Activated T-cell treated with anti-CD3 and anti-CD28 coated beads, Interleukin-2, amount 50 U/mL, for 4 hours (primary cell): ENCODE measurements at places on chromosomes 3 and 15. TPM values are rescaled to one million over a fixed set of nuclear protein-coding genes. Genes with fewer than 3 reads are reported as not detected.

The RAD54L2 gene
- 37.4 TPM for total RNA-seq

The CMTM8 gene
- total RNA-seq = 4.7 TPM

GRCh38 chr15:49387471-49387870, 35.6 kb upstream of the FGF7 start:
- no peak for DNase-seq

DNA sequence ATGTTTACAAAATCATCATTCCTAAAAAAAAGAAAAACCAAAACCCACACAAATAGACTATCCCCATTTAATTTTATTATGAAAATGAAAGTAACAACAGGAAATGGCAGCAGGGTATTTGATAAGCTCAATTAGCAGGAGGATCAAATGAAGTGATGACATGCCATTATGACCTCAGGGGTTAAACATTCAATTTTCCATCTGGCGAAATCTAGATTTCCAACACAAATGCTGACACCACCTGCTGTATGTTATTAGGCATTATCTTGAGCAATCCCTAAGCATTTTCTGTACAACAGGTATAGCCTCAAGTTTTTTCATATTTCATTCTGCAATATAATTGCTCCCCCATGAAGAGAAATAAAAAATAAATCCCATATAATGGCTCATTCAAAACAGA, 57.1 kb downstream of the SHQ1 start:
- DNase-seq = no peak

GRCh38 chr15:46450112-46450809, 815.4 kb downstream of the SQOR start:
- no peak for DNase-seq

GRCh38 chr15:82159922-82160321, 102.6 kb downstream of the EFL1 start:
- no peak for DNase-seq

DNA sequence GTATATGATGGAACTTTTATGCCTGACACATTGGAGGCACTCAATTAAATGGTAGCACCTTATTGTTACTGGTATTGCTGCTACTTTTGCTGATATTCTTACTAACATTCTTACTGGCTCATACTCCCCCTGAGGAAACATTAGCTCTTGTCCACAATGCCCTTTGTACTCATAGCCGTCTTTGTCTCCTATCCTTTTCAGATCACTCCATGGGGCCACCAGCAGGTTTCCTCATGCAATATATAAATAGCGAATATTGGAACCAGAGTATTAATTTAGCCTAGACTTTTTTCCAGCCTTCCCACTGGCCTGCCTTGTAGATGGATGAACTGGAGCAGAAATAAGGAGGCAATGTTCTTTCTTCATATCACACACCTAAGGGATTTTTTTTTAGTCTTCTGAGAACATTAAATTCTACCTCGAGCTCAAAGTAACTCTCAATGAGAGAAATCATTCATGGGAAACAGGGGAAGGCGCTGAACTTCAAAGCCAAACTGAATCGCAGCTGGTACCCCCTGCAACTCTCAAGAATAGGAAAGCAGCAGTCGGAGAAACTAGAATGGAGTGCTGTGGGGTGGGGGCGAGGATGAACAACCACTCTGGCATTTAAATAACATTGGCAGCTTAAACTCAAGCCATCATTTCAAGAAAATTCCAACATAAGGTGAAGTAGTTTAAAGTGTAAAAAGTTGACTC, 300.3 kb downstream of the TAFA4 start:
- no peak for DNase-seq

DNA sequence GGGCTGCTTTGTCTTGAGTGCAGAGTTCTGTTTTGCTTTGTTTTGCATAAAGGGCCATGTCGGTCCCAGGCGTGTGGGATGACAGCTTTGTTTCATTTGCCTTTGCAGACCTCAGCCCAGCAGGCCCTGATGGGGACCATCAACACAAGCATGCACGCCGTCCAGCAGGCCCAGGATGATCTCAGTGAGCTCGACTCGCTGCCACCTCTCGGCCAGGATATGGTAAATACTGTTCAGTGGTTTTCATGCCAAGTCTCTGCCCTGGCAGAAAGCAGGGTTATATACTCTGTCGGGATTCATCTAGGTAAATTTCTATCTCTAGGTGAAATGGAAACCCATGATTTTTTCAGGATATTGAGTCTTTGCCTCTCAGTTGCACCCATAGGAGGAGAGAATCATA, 343.9 kb upstream of the TPM1 start:
- no peak for DNase-seq

- DNase-seq = no peak
Measured at GRCh38 chr3:10935846-10936631, 56.5 kb upstream of the SLC6A1 start.

DNA sequence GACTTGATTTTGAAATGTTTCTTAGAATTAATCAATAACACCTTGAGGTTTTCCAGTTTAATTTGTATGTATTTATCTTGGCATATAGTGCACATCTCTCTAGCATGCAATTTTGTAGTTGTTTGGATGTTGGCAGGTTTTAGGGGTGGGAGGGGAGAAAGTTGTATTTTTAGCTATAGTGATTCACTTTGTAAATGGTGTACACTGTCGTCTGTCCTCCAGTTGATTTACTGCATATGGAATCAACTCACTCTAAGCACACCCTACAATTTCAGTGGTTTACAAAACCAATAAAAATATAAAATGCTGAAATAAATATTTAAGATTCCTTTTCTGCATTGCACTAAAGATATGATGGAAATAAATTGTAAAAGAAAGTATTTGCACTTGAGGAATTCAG, 199.1 kb downstream of the CDIN1 start:
- no peak for DNase-seq

GRCh38 chr3:99846477-99847160, 29.0 kb downstream of the CMSS1 start:
- no peak for DNase-seq

- DNase-seq = no peak
Measured at GRCh38 chr15:31516874-31517273, 190.2 kb downstream of the KLF13 start.
